NCI-H345 (cell line): ENCODE measurements at places on chromosomes 3 and 15.

GRCh38 chr3:189058071-189058470, 113.7 kb upstream of the TPRG1 start:
- peak; percentile 62 for DNase-seq

DNA sequence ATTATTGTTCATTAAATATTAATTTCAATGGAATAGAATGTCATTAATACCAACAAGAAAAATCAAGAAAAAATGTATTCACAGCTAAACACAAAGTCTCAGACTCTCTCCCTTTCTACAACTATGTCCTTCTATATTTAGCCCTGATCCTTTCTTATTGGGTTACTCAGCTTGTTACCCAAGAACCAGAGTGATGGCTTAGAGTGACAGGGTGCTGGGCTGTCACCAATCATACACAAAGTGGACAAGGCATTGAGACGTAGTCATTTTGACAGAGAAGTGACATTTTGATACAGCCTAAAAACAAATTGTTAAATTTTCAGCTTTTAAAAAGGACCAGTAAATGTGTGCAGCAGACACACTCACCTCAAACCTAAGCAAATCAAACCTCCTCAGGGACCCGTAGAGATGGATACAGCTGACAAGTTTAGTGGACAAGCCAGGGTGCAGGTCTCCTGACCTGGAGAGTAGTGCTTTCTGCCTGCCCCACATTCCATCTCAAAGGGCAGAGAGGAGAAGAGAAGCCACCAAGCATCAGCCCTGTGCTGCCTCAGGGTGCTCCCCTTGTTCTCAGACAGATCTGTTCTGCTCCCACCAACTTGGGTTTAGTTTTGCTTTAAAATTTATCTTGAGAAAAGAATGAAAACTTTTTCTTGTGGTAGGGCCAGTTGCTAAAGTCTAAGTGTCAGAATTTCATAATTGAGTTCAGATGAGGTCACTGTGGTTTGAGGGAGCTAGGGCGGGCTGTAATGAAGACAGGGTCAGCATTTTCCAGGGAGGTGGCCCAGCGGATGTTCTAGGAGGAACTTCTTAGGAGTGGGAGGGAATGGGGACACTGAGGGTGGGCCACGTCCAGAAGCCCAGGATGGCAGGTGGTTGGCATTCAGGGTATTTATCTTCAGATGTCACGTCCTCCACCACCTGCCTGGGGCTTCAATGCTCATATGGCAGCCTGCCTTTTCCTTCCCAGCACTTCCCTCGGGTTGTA, 136.5 kb upstream of the TBL1XR1 start:
- DNase-seq, result no peak

GRCh38 chr3:147336543-147337278, 69.6 kb downstream of the ZIC4 start:
- no peak for DNase-seq

GRCh38 chr3:99896482-99896881, 78.8 kb downstream of the CMSS1 start:
- DNase-seq, result no peak

- DNase-seq, result no peak
These were observed 461.8 kb downstream of the RAP2B start for GRCh38 chr3:153623834-153624233.

- no peak for DNase-seq
These were observed 1268.1 kb downstream of the OTOL1 start for GRCh38 chr3:162764808-162765071.

- DNase-seq, result no peak
These were observed 9.3 kb upstream of the BCL2L10 start for GRCh38 chr15:52121896-52122295.

- no peak for DNase-seq
These were observed 608 bp upstream of the PPCDC start for GRCh38 chr15:75022783-75023180.

DNA sequence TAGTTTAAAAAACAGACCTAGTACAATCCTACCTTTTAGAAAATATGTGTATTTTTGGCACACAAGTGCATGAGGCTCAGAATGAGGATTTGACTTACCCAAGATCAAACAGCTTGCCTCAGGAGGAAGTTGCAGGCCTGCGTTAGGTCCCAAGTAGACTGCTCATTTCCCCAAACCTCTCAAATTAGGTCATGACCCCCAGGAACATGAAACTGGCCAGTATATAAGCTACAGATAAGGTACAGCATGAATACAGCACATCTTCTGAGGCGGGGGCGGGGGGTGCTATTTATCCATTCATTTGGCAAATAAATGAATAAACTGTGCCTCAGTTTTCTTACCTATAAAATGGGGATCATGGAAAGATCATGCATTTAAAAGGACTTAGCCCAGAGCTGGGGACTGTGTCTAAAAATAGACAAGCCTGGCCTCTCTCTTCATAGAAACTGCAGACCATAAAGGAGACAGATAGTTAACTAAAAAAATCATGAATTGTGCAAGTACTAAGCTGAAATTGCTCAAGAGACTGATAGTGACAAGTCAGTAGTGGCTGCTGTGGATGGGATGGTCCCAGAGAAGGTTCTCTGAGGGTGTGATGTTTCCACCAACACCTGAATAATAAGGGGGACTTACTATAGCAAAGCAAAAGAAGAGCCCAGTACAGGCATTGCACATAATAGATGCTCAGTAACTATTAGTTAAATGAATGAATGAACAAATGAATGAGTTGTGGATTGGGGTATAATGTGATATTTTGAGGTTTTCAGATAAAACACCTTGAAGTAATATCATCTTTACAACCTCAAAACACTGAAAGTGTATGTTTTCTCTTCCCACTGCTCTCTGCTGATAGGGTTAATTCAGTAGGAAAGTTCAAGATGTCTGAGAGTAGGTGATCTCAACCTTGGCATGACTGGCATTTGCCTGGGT, 258.5 kb upstream of the PROK2 start:
- DNase-seq, result no peak

- no peak for DNase-seq
These were observed 404.8 kb downstream of the PTPRG start for GRCh38 chr3:61966200-61966599.

- DNase-seq, result no peak
These were observed 18.9 kb upstream of the FBN1 start for GRCh38 chr15:48664436-48664835.

DNA sequence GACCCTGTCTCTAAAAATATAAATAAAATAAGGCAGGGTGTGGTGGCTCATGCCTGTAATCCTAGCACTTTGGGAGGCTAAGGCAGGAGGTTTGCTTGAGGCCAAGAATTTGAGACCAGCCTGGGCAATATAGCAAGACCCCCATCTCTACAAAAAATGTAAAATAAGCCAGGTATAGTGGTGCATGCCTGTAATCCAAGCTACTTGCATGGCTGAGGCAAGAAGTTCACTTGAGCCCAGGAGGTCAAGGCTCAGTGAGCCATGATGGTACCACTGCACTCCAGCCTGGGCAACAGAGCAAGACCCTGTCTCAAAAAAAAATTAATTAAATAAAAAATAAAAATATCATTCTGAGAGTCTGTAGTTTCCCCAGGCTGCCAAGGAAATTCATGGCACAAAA, 4.1 kb upstream of the JAGN1 start:
- no peak for DNase-seq

DNA sequence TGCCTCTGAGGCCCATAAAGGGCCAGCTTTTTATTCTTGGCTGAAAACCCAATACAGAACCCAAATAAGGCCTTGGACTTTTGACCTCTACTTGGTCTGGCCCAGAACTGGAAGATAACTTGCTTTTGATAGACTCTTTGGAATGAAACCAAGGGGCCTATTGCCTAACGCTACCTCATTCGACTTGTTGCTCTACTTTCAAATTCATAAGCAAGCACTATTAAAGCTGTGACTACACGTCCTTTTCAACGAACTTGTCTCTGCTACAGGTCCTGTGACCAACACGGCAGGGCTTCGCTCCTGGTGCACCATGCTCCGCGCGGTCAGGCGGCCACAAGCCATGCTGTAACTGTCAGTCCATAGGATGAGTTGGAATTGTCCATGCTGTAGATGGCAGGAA, 385.4 kb downstream of the MFSD1 start:
- no peak for DNase-seq

DNA sequence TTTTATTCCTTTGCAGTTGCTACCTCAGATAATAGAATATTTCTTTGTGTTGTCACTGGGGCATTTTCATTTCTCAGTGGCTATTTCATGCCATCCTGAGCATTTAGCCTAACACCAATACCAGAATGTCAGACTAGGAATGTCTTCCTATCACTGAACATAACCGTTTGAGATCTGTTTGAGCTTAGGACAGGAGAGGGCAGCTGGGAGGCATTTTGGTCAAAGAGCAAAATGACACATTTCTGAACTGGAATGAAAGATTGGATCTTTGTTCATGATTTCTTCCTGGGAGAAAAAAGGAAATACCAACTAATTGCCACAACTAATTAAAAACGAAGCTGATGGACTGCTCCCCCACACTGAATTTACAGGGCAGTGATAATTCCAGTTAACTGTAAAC, 921.3 kb upstream of the NR2F2 start:
- no peak for DNase-seq

DNA sequence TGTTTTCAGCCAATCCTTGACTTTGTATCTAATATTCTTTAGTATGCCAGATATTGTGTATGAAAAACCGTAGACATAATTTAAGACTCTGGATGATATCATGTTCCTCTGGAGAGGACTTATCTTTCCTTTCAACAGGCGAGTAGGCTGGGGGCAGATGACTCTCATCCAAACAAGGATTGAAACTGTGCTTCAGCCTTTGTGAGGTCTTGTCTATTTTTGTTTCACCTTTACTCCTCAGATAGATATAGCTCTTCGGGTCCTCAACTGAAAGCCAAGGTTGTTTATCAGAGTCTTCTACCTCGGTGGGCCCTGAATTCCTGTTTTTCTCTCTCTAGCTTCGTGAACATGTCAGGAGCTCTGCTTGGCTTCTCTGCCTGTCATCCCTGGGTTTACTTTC, 66.0 kb downstream of the C3orf20 start:
- no peak for DNase-seq
